Hematopoietic multipotent progenitor cell treated with erythropoietin and hydrocortisone succinate and interleukin-3 and kit ligand, for 6 days (in vitro differentiated cells): ENCODE measurements at places on chromosomes 5 and 9.

DNA sequence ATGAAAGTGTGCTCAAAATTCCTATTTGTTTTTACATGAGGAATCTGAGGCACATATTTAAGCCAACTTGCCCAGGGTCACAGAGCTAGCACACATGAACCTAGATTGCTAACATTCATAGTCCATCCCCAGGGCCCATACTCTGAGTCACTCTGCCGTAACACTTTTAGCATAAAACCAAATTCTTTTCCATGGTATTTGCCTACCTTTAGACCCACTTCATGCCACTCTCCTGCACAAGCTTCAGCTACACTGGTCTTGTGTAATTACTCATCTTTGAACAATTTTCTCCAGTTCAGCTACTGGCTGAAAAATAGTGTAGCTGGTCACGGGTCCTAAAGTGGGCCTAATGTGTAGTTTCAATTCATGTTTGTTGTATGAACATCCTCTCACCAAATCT is 200.7 kb downstream of the SLC12A2 start:
- DNase-seq: no peak

GRCh38 chr9:5479994-5480694 is 29.8 kb downstream of the CD274 start:
- DNase-seq: no peak

- no peak for DNase-seq
Measured at GRCh38 chr5:37905230-37905629, 65.4 kb upstream of the GDNF start.

DNA sequence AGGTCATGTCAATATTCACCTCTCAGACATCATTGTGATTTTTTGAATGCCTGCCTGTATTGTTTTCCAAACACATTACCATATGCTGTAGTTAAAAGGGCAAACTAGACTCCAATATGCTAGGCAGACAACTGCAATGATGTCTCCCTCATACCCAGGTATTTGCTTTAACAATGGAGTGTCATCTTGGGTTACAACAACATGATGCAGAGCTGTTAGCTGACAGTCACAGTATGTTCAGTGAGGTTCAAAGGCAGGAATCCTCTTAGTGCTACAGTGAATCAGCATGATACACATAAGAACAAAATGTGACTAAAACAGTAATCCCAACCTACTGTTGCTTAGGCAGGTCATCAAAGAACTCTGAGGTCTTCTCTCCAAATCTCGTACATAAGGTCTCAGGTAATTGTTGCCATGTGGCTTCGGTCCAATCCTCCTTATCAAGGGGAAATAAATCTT is 24.0 kb downstream of the OR1J1 start:
- DNase-seq: no peak

GRCh38 chr5:9784231-9784630 is 154.1 kb upstream of the TAS2R1 start:
- DNase-seq: no peak

DNA sequence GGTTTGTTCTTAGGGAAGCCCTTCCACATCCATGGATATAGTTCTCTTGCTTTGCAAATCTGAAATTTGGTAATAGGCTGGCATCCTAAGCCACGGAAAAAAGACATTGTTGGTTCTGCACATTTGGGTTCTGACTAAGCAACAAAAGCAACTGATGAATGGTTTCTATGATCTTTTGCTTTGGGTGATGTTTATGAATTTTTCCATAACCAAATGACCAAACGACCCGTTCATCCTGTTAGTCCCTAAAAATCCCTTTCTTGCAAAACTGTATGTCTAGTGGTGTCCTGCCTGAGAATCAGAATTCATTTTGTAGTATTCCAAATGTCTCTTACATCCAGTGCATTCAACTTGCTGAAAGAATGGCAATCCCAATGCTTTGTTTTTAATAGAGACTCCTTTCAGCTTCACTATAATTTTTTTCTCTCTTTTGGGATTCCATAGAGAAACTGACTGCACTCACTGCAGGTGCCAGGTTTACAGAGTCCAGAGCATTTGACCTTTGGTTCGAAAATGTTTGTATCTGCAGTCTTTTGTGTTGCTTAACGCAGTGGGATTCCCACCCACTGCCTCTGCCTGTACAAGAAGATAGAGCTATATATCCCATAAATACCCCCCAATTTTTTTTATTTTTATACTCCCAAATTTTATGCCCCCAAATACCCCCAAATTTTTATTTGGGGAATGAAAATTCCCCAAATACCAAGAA is 4.7 kb downstream of the SPTAN1 start:
- DNase-seq: no peak

- DNase-seq: no peak
Measured at GRCh38 chr5:5432020-5432707, 9.7 kb downstream of the ICE1 start.

- DNase-seq: no peak
Measured at GRCh38 chr9:35510754-35511428, 21.0 kb downstream of the RUSC2 start.

DNA sequence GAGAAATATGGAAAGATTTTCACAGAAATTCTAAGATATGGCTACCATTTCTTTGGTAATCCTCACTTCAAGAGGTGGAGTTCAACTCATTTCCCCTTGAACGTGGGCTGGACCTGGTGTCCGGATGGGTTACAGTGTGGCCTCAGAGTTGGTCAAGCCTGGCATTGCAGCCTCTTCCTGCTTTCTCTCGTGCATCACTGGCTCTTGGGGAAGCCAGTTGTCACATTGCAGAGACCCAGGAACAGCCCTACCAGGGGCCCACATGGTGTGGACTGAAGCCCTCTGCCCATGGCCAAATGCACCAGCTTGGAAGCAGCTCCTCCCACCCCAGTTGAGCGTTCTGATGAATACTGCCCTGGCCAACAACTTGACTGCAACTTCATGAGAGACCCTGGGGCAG is 47.7 kb upstream of the FCN1 start:
- no peak for DNase-seq

GRCh38 chr9:30713243-30713642 is 1671.2 kb upstream of the ACO1 start:
- DNase-seq: no peak

DNA sequence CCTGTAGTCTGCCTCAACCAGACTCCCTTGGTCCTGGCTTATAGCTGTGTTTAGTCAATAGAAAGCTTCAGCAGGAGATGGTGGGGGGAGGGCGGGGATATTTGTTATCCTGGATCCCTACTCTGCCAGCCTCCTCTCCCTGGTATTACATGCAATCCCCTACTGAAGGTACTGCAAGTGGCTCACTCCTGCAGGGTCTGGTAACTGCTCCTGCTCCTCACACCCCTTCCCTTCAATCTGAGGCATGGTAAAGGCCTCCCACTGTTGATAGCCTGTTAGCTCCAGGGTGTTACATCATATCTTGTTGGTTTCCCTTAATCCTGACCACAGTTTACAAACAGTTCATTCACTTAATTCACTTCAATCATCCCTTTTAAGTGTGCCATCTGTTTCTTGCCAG is 137.5 kb downstream of the AP3B1 start:
- no peak for DNase-seq

DNA sequence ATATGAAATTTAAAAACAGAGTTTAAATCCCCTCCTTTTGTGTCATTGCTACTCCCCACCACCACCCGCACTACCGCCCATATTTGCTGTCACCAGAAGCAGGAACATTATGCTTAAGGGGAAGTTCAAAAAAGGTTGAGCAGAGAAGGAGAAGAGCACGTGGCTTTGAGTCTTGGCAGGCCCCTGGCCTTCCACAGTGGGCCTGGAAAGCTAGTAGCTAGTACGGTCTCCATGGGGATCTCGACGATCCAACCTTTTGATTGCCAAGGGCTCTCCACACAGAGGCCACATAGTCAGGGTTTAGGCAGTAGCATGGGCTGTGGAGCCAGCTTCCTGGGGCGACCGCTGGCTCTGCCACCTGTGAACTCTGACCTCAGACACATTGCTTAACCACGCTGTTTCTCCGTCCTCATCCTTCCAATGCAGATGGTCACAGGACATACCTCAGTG is 90.1 kb downstream of the GOLPH3 start:
- peak; percentile 12 for DNase-seq

DNA sequence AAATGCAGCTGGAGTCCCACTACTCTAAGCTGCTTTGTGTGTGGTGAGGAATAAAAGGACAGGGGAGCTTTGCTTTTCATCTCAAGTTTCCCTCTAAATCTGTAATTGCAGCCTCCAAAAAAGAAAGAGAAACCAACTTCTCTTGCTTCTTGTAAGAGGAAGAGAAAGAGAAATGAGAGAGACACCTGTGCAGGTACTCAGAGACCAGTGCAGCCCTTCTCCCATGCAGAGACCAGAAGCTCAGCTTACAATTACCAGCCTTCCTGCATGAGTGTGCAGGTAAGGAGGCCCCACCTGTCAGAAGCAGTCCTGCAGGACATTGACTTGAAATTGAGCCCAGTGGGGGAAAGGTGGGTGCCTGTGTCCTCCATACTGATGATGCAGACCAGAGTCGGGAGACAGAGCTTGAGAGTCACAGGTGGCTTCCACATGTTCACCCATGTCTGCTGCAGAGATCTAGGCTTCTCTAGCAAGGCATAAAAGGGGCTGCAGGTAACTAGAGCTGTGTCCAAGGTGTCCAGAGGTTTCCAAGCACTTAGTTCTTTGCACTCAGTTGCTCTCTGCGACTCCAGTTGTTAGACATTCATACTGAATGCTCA is 15.3 kb upstream of the MED10 start:
- no peak for DNase-seq

DNA sequence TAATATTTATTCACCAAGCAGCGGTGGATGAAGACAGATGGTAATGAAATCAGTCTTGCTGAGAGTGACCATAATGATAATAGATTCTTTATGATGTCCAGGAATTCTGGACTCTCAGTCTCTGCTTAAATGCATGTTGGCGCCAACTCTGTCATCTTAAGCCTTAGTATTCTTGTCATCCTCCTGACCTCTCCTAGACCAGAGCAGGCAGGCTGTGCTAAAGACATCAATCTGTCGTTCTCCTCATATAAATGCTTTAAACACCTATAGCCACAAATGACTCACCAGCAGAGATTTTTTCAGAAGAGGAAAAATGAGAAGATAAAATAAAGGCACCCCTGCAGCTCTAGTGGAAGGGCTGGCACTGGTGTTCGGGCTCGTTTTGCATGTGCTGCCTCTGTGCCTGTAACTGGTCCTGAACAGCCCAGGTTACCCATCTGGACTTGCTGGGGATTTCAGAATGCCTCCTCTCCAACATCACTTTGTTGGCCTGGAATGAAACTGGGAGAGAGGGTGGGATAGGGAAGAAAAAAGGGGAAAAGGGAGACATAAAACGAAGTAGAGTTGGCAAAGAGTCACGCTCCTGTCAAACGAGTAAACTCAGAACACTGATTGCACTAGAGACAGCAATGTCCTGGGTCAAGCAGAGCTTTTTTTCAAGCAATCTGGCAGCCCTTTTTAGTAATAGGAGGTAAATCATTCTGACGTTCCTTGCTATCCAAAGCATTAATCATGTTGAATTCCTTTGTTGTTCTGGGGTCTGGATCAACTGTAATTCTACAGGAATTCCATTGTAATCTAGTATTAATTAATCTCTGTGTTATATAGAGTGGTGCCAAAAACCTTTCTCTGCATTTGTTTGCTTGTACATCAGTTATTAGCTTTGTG is 195.5 kb upstream of the CLINT1 start:
- no peak for DNase-seq

DNA sequence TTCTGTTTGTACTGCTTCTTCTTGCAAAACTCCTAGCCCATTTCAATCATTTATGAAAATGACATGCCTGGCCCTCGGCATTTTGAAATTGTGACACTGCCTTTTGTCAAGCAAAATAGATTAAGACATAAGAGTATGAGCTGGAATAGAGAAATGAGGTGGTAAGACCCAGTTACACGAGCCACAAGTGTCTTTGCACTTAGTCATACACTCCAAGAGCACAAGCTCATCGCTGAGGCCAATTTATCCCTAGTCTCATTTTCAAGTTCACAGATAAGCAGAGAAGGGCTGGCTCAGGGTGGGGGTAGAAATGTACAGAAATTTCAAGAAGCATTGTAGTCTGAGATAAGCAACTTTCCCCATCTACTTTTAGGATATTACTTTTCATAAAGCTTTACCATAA is 40.6 kb upstream of the MAP1B start:
- DNase-seq: no peak

GRCh38 chr5:172973931-172974330 is 9.6 kb upstream of the ATP6V0E1 start:
- DNase-seq: peak; percentile 23

DNA sequence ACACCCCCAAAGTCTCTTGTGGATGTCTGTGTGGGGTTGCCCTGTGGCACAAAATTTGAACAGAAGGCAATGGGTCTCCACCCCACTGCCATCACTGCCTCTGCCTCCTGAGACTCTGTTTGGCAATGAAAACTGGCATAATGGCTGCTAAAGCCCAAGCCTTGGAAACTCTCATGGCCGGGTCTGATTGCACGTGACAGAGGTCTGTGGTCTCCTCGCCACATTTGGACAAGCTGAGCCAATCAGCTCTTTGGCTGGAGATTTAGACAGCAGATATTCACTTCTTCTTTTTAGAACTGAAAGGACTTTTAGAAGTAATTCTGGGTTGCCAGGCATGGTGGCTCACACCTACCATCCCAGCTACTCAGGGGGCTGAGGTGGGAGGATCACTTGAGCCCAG is 5.5 kb downstream of the GGTA1 start:
- DNase-seq: peak; percentile 74

- DNase-seq: no peak
Measured at GRCh38 chr5:156556666-156557406, 229.9 kb downstream of the SGCD start.

DNA sequence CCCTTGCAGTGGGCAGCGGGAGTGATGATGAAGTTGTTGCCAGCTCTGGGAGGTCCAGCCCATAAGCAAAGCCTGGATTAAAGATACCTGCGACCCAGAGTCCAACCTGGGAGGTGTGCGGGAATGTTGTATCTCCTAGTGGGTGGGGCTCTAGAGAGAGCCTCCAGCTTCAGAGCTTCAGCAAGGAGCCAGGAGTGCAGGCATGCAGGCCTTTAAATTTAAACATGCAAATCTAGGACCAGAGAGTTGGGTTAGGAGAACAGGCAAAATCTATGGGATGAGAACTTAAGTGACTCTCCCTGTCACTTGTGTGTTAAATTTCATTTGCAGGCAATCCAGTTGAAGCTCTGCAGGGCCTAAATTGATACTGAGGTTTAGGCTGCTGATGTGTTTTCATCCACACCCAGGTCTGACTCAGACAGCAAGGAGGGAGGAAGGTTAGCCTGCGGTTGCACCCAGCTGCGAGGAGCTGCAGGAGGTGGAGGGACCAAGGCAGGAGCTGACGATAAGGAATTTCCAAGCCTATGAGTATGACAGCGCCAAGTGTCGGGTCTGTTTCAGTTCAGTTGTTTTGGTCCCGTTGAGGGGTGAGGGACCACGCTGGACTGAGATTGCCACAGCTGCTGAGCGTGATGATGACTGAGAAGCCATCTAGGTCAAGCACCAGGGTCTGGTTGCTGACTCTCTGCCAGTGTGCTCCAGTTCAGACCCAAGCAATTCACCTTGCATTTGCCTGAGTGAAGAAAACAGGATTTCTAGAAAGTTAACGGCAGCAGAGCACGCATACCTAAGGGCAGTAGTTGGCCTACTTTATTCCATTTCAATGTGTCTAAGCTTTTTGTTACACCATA is 243.0 kb downstream of the ICE1 start:
- no peak for DNase-seq

DNA sequence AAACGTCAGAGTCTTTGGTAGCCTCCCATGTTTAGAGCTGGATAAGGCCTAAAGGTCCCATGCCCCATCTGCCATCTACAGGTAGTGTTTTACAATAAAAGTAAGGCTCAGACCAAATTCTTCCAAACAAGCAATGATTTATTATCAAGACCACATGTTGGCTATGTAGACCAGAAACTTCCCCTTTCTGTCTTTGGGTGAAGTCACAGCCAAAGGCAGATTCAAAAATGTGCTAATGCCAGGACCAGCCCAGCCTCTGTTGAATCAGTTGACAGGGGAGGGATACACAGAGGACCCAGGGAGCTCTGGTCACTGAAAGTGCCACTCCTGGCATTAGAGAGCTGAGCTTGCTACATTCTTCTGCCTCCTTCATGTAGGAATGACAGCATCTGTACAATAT is 360.8 kb downstream of the NTRK2 start:
- no peak for DNase-seq
